T-helper 1 cell treated with Interleukin-12 subunit alpha and Interleukin-12 subunit beta and Interleukin-4 antibody, amounts not matched to agents 30 ng/mL and 1 ng/mL, for 36 hours (primary cell): ENCODE measurements at places on chromosomes 2 and 18. TPM values are rescaled to one million over a fixed set of nuclear protein-coding genes. Genes with fewer than 3 reads are reported as not detected.

TLX2 gene
- total RNA-seq, result 1.2 and 1.6 TPM in 2 replicates

ICOS gene
- total RNA-seq, result 63.1 and 64.1 TPM in 2 replicates

TBC1D8 gene
- 0.51 and 0.88 TPM in 2 replicates for total RNA-seq

ATP6V1B1 gene
- not detected in 2 replicates for total RNA-seq

TWIST2 gene
- total RNA-seq, result not detected in 2 replicates

RSAD2 gene
- 62.0 and 62.2 TPM in 2 replicates for total RNA-seq

KCNG2 gene
- not detected in 2 replicates for total RNA-seq

PAIP2B gene
- total RNA-seq, result 0.66 and 0.74 TPM in 2 replicates

DNER gene
- total RNA-seq, result not detected in 2 replicates

STPG4 gene
- 0.22 TPM in 1 of 2 replicates, not detected in the other for total RNA-seq

PXDN gene
- 0.66 and 2.5 TPM in 2 replicates for total RNA-seq

TTC21B gene
- 20.4 and 22.7 TPM in 2 replicates for total RNA-seq

FSHR gene
- not detected in 2 replicates for total RNA-seq
